ENCODE measurements at places on chromosomes 6 and 20. TPM values are rescaled to one million over a fixed set of nuclear protein-coding genes. Genes with fewer than 3 reads are reported as not detected.

FAM209B gene
- 1.5 TPM for total RNA-seq

TM9SF4 gene
- 42.2 TPM for total RNA-seq

CFB gene
- 13.1 TPM for total RNA-seq

SNX9 gene
- 52.2 TPM for total RNA-seq

SYTL3 gene
- total RNA-seq: 1.8 TPM

AVP gene
- not detected for total RNA-seq

PRPF6 gene
- total RNA-seq: 88.3 TPM

ZSCAN23 gene
- total RNA-seq: 0.65 TPM

TP53INP2 gene
- 3.8 TPM for total RNA-seq

ACTL10 gene
- 3.2 TPM for total RNA-seq

VGLL2 gene
- total RNA-seq: not detected

DOK5 gene
- 1.3 TPM for total RNA-seq

TP53TG5 gene
- total RNA-seq: not detected

XKR7 gene
- total RNA-seq: not detected

COL11A2 gene
- 0.16 TPM for total RNA-seq

MUCL3 gene
- total RNA-seq: not detected

E2F3 gene
- 2.1 TPM for total RNA-seq

COL12A1 gene
- total RNA-seq: 52.4 TPM

SMPD2 gene
- 24.9 TPM for total RNA-seq

GJA10 gene
- not detected for total RNA-seq

SS18L1 gene
- 25.9 TPM for total RNA-seq

COL20A1 gene
- not detected for total RNA-seq

SUN5 gene
- not detected for total RNA-seq

LRFN2 gene
- 0.10 TPM for total RNA-seq

SSTR4 gene
- total RNA-seq: not detected

PI16 gene
- 3.2 TPM for total RNA-seq

ULBP2 gene
- total RNA-seq: not detected

CTNNBL1 gene
- total RNA-seq: 26.1 TPM

TFAP2D gene
- not detected for total RNA-seq

SNAI1 gene
- 1.3 TPM for total RNA-seq
